ENCODE measurements at places on chromosomes 5 and 9.

DNA sequence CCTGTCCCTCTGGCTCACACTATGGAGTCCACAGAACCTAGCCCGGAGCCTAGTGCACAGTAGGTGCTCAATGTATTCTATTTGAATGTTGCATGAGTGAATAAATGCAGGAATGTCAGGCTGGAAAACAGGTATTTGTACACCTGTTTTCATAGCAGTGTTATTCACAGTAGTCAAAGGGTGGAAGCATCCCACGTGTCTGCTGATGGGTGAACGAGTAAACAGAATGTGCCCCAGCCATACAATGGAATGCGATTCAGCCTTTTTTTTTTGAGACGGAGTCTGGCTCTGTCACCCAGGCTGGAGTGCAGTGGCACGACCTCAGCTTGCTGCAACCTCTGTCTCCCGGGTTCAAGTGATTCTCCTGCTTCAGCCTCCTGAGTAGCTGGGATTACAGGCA is 31.5 kb upstream of the IER5L start:
- DNase-seq, result no peak

- no peak for DNase-seq
These were observed 290.6 kb downstream of the CD180 start for GRCh38 chr5:66906021-66906420.

GRCh38 chr5:151499501-151500035 is 52.2 kb downstream of the SLC36A1 start:
- no peak for DNase-seq

DNA sequence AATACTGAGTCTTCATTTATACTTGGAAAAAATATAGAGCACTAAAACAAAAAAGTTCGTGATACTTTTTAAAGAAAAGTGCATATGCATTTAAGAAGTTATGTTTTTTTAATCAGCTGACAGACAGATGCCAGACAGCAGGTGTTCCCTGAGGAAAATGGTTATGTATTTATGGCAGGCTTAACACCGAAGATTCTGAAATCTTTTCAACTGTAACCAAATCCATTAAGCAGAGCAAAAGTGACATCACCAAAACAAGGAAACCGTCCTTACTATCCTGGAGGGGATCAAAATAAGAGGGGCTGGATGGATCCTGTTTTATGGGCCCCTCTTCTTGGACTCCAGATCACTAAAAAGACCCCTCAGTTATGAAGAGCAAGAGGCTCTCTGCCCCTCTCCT is 404.9 kb upstream of the ADAMTS16 start:
- no peak for DNase-seq

GRCh38 chr5:166959766-166960165 is 1331.7 kb upstream of the WWC1 start:
- no peak for DNase-seq

DNA sequence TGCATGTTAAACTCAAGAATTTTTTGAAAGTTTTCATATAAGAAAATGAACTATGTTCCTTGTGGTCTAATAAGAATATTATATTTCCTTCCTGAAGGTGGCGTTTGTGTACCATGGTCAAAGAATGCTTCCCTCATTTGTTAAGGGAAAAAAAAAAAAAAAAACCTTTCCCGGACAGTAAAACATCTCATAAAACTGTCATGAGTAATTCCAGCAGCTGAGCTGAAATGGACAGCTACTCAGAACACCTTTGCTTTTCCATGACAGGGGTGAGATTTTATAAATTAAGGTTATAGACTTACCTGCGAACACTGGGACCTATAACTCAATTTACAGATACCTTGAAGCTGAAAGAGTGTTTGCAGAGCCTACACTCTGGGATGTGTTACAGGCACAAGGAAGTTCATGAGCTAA is 113.2 kb upstream of the RANBP3L start:
- no peak for DNase-seq

DNA sequence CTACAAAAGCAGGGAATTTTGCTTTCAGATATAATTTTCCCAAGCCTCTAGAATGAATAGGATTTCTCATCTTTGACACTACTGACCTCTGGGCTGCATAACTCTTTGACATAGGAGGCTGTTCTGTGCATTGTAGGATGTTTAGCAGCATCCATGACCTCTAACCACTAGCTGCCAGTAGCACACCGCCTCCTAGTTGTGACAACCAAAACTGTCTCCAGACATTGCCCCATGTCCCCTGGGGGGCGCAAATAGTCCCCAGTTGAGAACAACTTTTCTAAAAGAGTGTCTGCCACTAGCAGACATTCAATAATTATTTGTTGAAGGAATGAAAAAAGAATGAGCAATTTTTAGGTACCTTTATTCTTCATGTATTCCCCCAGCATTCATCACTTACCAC is 51.8 kb downstream of the POU4F3 start:
- DNase-seq, result no peak

- DNase-seq, result no peak
These were observed 45.6 kb upstream of the SMIM15 start for GRCh38 chr5:61207884-61208283.

GRCh38 chr9:77498891-77499290 is 149.2 kb downstream of the GNA14 start:
- DNase-seq, result no peak

Measured in CD4-positive, alpha-beta T cell treated with Interleukin-2 at 100 ng/mL for 4 hours (primary cell).